NCI-H69 (cell line): ENCODE measurements at places on chromosomes 4 and X.

DNA sequence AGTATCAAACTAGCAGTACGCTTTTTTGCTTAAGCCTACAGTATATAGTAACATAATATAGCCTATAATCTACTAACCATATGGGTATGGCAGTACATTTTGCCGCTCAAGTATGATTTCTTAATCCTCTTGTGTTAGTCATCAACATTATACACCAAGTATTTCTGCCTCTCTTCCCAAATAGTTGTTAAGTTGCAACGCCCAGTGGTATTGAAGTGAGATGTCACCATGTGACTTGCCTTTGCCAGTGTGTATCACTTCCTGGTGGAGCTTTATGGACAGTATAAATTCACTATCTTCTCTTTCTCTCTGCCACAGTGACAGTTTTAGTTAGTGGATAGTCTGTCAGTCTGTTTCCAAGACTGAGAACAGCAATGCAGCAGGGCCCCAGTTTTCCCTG lies 535.5 kb downstream of the PDHA2 start:
- no peak for DNase-seq

GRCh38 chr4:108360754-108361445 lies 192.2 kb upstream of the LEF1 start:
- DNase-seq: peak; percentile 24

GRCh38 chr4:73853246-73853704 lies at the start of gene PF4V1:
PF4V1 (plus strand) TSS chr4:73853296; CDS start chr4:73853363, 67 bp downstream.
- peak; percentile 39 for DNase-seq

GRCh38 chr4:1057403-1057745 lies 45.9 kb downstream of the FGFRL1 start:
- DNase-seq: peak; percentile 5

GRCh38 chr4:89298788-89299152 lies 8.8 kb downstream of the GPRIN3 start:
- DNase-seq: peak; percentile 84

- DNase-seq: no peak
Measured at GRCh38 chrX:24463077-24463476, 2.0 kb upstream of the PDK3 start.

GRCh38 chr4:163164591-163164990 lies 2.1 kb downstream of the NAF1 start:
- no peak for DNase-seq

GRCh38 chr4:41155194-41155830 lies 59.0 kb downstream of the APBB2 start:
- DNase-seq: no peak

DNA sequence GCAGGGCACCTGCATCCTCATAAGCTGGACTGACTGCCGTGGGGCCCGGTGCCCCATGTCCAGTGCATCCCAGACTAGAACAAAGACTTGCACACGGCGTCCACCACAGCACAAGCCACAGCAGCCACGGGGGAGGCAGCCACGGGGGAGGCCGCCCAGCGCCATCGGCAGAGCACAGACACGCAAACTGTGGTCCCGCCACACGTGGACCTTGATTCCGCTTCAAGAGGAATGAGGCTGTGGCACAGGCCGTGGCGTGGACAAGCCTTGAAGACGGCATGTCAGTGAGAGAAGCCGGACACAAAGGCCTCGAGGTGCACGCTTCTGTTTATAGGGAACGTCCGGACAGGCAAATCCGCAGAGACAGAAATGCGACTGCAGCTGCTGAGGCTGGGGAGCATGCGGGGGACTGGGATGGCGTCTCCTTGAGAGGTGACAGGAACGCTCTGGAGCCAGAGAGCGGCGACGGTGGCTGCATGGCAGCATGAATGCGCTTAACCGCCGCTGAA lies 10.1 kb upstream of the CPLX1 start:
- no peak for DNase-seq

- DNase-seq: no peak
Measured at GRCh38 chr4:185480016-185480732, 8.6 kb upstream of the CCDC110 start.

DNA sequence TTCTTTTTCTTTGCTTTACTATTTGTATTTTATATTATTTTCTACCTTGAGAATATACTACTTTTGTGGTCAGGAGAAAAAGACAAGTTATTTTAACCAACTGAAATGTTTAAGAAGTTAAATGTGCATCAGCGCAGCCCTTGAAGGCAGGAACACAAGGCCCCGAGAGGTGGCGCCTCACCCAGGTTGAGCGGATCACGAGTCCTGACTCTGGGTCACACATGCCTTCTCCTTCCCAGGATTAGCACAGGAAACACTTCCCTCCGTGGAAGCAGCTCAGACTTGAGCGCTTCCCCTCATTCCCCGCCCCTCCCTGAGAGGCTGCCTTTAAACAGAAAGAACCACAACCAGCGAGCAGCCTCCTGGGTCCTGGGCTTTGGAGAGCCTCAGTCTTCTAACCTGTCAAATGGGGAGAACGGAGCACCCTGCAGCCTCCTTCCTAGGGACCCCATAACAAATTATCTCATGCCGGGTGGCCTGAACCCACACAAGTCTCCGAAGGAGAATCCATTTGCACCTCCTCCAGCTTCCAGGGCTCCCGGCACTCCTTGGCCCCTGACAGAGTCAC lies 217.6 kb downstream of the AFAP1 start:
- DNase-seq: peak; percentile 4

GRCh38 chr4:127000846-127001245 lies 631.9 kb upstream of the INTU start:
- no peak for DNase-seq

DNA sequence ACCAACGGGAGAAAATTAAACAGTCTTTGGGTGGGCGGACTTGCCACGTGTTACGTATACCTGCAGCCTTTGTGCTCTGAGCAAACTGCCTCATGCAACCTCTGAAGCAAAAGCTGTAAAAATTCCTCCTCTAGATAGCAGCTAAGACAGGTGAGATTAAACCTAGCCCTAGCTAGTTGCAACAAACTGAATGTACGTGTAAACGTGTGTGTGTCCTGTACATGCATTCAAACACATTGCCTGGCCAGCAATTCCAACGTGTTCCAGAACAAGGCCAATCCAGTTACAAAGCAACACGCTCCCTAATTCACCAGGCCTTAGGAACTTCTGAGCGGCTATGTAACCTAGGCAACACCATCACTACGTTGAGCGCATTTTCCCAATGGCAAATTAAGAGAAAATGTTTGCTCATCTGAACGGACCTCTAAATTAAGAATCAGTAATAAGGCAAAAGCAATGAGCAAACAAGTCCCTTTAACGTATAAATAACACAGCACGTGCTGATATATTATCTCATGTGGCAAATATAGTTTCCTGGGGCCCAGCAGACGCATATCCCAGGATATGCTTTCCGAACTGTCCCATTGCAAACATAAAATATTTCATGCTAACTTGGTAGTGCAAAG lies 792 bp downstream of the PPID start:
- DNase-seq: peak; percentile 49

DNA sequence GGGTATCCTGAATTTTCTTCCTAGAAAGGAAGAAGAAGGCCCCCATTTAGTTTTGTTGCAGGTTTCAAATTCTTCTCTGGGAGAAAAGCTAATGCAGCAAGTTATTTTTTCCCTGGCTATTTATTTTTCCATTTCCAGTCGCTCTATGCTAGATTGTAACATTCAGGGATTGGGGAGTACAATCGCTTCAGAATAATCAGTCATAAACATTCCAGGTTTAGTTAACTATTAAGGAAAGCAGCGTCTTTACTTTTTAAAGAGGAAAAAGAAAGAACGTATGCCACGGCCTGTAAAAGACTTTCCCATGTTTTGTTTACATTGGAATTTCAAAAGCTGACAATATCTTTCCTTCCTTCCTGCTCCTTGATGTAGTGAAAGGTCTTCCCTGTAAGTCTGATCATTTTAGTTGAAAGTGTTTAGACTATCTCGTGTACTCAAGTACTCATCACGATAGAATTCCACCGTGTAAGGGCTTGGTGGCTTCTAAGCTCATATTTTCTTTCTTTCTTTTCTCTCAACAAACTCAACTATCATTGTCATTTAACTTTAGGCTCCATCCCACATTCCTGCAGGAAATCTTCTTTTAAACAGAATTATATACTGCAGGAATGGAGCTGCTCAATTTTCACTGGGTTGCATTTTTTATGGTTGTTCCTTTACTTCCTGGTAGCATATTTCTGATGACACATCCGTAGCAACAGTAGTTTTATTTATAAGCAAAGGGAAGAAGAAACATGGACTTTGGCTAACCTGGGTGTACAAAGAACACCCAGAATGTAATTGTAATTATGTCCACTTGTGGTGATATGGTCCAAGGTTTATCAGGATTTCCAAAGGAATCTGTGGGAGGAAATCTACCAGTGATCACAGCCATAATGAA lies 213.1 kb upstream of the FAT1 start:
- no peak for DNase-seq

GRCh38 chr4:53365121-53365485 lies 758 bp downstream of the SCFD2 start:
- DNase-seq: peak; percentile 65

DNA sequence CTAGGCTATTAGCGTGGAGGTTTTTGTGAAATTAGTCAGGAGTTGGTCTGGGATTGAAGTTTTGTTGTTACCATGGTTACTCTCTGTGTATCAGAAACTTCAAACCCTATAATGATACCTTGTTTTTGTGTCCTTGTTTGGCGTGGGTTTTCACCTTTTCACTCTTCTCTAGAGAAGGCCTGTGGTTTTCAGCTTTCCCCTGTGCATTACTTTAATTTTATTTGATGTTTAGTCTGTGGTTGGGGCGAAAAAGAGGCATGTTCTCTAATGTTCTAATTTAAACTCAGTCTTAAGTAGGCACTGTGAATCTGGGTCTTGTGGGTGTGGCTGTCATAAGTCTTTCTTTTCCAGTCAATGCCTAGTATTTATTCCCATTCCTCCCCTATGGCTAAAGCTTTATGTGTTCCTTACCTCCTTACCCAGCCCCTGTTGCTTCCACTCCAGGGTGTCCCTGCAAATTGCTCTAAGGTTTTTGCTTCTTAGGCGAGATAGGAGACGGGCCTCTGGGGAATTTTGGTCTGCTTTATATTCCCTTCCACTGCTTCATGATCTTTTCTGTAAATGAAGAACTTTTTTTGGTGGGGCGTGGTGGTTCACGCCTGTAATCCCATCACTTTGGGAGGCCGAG lies 326.3 kb upstream of the ZCCHC13 start:
- peak; percentile 10 for DNase-seq

- no peak for DNase-seq
Measured at GRCh38 chr4:86928400-86929255, 6.2 kb upstream of the AFF1 start.

GRCh38 chrX:153638041-153638371 lies 9.0 kb upstream of the DUSP9 start:
- no peak for DNase-seq
